ENCODE measurements at places on chromosomes 5 and 9.

DNA sequence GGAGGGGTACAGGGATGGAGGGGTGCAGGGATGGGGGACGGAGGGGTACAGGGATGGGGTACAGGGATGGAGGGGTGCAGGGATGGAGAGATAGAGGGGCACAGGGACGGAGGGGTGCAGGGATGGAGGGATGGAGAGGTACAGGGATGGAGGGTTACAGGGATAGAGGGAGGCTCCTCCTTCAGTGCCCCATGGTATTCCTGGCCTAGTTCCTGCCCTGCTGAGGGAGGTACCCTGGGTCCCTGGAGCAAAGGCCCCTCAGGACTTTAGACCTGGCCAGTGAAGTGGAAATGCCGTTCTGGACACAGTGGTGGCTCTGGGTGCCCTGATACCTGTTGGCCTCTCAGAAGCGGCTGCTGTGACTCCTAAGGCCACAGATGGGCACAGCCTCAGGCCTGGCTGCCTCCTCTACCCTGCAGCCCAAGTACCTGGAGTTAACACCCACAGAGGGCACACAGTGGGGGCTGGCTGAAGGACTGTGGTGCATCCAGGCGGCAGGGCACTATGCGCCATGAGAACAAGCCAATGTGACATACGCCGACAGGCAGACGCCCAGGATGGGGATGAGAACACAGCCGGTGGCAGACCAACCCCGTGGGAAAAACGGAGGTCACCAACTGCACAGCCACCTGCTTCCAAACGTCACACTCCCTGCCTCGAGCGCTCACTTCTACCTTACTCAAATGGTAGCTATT, 8.4 kb downstream of the PTGES2 start:
- no peak for DNase-seq

- no peak for DNase-seq
Measured at GRCh38 chr9:7042124-7042523, 284.4 kb downstream of the KDM4C start.

DNA sequence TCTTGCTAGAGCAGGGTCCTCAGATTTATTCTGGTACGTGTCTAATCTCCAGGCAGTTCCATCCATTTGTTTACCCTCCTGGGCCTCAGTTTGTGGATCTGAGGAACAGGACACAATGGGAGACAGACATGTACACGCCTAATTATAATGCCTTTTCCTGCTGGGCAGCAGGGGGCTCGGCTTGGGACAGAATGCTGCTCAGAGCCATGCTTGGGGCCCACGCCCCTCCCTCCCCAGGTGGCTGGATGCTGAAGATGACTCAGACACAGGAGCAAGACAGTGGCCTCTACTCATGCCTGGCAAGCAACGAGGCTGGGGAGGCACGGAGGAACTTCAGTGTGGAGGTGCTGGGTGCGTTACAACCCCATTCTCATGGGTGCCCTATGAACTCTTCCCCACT, 72.7 kb upstream of the ASS1 start:
- DNase-seq, result no peak

- DNase-seq, result no peak
Measured at GRCh38 chr9:81053298-81054025, 635.9 kb downstream of the TLE1 start.

DNA sequence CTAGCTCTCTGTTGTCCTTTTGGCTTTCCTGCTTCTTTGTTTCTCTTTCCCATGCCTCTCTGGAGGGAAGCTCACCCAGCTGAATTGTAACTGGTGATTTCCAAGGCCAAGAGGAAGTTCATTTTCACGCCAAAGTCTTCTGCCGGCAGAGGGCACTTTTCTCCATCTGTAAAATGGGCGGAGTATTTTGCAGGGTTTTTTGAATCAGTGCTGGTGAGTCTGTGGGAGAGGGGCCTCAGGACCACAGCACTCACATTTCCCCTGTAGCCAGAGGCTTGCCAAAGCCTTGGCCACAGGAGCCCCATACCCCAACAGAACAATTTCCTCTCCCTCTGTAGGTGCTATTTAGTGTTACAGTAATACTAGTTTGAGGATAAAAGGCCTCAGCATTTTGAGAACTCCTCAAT, 42.3 kb upstream of the MATR3 start:
- peak; percentile 63 for DNase-seq

GRCh38 chr5:28430565-28431178, 1392.3 kb upstream of the CDH9 start:
- DNase-seq, result no peak

- no peak for DNase-seq
Measured at GRCh38 chr9:38032266-38033110, 36.5 kb downstream of the SHB start.

- no peak for DNase-seq
Measured at GRCh38 chr9:135461936-135462335, 17.6 kb upstream of the PPP1R26 start.

DNA sequence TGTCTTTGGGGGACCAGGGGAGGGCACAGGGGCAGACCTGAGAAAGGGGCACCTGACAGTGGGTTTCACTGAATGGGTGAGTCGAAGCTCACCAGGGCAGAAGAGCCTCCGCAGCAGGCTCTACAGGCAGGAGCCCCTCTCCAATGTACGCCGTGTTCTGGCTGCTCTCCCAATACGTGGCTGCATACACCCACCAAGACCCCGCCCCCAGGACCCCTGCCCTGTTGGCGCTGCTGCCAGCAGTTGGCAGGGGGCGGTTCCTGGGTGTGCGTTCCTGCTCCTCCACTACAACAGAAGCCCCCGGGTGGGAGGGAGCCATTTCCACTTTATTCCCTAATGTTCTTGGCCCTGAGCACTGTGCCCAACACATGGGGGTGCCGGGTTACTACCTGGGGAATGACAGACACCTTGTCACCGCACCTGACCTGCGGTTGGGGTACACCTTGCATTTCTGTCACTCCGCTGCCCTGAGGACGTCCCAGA, 30.3 kb downstream of the SARDH start:
- DNase-seq, result no peak

GRCh38 chr5:96385538-96385937, 47.5 kb downstream of the PCSK1 start:
- no peak for DNase-seq

GRCh38 chr9:80892703-80893102, 796.6 kb downstream of the TLE1 start:
- DNase-seq, result no peak

DNA sequence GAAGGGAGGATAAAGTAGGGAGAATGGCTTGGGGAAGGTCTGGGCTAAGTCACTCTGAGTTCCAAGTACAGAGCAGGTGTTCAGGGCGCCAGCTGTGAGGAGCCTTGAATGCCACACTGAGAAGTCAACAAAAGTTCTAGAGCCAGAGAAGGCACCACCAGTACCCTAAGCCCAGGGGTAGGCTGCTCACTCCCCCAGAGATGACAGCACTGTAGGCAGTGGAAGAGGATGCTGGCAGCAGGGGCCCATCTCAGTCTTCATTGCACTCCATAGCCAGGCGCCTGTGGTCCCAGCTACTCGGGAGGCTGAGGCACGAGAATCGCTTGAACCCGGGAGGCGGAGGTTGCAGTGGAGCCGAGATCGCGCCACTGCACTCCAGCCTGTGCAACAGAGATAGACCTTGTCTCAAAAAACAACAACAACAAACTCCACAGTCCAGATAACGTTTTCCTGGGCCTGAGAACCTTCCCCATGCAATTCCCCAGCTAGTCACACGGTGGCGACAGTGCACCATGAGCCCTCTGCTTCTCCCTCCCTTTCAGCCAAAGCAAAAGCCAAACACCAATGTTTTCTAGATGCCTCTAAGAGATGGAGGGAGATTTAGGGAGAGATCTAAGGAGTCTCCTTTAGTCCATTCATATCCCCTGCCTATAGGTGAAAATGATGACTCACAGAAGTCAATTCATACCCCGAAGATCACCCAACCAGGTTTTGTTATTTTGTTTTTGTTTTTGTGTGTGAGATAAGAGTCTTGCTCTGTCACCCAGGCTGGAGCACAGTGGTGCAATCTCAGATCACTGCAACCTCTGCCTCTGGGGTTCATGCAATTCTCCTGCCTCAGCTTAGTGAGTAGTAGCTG, 19.8 kb upstream of the NSD1 start:
- DNase-seq, result peak; percentile 86

DNA sequence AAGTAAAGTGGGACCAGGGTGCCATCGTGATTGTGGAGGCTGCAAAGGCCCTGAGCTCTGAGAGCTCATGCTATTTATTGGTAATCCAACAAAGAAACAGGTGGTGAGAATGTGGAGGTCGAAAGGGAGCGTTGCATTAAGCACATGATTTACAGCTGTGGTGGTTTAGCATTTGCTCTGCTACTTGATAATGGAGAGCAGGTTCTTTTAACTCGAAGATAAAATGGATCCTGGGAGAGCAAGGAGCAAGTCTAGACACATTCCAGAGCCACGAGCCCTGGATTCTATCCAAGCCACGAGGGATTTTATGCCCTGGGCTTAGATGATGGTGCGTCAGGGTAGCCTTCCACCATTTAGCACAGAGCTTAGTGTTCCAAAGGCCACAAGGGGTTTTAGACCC, 1710.1 kb upstream of the CDH9 start:
- no peak for DNase-seq

DNA sequence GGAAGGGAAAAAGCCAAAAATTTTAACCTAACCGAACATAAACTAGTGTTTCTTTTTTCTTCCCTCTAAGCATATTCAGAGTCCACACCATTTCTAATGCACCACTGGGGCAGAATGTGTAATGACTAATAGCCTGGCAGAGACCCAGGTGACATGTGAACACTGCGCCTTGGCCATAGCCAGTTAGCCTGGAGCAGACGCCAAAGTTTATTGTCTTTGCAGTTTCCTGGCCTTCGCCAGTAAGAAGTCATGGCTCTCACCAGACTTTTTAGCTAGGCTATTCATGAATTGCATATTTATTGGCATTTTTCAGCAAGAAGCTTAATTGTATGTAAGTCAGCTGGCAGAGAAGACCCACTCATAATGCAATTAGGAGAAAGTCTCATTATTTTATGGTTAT, 182.8 kb upstream of the SLC27A6 start:
- DNase-seq, result no peak

Data from B cell (primary cell).